Right lobe of liver (tissue), 6 donors: ENCODE measurements at places on chromosomes 6 and 20.
A peak's percentile ranks its signal among the peaks of the same experiment; 100 is the strongest.

GRCh38 chr6:7188492-7188891 is 80.7 kb downstream of the RREB1 start:
- no peak for DNase-seq

DNA sequence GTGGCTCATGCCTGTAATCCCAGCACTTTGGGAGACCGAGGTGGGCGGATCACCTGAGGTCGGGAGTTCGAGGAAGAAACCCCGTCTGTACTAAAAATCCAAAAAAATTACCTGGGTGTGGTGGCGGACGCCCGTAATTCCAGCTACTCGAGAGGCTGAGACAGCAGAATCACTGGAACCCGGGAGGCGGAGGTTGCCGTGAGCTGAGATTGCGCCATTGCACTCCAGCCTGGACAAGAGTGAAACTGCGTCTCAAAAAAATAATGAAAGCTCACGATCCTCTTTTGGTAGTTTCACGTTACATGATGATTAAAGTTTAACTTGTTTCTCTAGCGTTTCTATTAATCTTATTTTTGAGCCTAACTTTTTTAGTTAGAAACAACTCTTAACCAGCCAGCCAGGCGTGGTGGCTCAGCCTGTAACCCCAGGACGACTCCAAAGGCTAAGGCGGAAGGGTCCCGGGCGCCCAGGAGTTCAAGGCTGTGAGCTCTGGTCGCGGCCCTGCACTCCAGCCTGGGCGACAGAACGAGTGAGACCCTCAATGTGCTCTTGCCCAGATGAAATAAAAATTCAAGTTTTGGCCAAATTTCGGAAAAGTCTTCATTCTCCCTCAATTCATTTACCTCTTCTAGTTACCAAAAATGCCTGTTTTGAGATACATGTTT is 1.2 kb upstream of the WRNIP1 start:
- DNase-seq, result no peak

DNA sequence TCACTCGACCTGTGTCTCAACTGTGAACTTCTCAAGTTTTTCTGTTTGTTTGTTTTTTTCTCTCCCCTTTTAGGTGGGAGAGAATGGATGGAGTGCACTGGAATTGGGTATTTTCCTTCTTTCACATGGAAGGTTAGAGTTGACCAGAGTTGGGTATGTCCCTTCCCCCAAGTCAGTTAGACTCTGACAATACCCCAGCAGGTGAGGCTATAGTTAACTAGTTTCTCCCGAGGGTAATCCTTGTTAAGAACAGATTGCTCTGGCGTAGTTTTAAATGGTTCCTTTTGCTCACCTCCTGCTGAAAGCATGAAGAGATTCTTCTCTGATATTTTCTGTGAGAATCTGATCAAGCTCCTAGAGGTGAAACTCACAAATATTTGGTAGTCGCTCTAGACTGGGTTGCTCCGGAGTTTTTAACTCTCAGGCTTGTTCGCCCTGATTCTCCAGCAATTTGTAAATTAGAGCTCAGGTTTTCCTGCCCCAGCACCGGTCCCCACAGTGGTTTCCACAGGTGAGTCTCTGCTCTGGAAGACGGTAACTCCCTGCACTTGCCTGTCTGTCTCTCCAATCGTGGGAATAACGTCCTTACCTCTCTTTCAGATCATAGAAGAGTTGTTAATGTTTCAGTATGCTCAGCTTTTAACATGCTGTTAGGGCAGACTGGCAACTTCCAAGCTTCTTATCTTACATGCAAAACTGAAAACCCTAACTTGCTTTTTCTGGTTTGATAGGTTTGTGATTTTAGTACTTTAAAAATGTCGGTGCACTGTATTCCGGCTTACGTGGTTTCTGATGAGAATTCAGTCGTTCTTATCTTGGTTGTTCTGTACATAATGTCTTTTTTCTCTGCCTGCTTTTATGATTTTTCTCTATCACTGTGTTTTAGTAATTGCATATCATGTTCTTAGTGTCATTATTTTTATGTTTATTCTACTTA is 111.2 kb upstream of the HIVEP1 start:
- DNase-seq, result no peak

DNA sequence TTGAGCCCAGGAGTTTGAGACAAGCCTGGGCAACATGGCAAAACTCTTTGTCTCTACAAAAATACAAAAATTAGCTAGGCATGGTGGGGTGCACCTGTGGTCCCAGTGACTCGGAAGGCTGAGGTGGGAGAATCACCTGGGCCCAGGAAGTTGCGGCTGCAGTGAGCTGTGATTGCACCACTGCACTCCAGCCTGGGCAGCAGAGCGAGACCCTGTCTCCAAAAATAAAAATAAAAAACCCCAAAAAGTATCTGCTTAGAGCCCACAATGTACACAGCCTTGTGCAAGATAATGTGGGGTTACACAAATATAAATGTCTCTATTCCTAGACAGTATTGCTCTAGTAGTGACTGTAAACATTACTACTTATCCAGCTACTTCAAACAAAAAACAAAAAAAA is 5.9 kb downstream of the ESF1 start:
- no peak for DNase-seq

GRCh38 chr20:420721-421574 is 12.8 kb downstream of the RBCK1 start:
- peak; percentile 74 for DNase-seq

DNA sequence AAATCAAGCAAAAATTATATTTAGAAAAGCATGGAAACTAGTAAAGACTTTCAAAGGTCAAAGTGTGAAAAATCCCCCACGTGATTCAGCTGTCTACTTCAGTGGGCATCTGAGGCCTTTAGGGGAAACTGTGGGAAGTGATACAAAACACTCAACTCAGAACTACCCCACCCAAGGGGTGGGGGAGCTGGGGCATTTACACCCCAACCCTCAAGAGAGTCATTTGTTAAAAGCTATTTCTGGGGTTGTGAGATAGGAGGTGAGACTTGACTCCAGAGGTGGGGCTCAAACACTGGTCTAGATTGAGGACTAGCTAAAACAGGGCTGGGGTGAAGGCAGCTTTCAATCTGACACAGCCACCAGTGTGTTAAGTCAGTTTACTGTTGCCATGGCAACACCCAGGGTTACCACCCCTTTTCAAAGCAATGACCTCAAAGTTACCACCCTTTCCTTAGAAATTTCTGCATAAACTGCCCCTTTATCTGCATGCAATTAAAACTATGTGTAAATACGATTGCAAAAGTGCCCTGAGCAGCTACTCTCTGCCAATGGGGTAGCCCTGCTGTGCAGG is 9.9 kb upstream of the GTSF1L start:
- no peak for DNase-seq

- DNase-seq, result no peak
These were observed 160.2 kb upstream of the MARCKS start for GRCh38 chr6:113696960-113697359.

GRCh38 chr20:34876406-34877282 is at the start of gene ACSS2:
Gene ACSS2 (plus strand): TSS chr20:34876612. CDS start chr20:34876646, 34 bp downstream.
- peak; percentile 100 for DNase-seq
